CD4-positive, alpha-beta T cell treated with Interleukin-15 for 1 hour (primary cell): ENCODE measurements at places on chromosomes 13 and 19.

DNA sequence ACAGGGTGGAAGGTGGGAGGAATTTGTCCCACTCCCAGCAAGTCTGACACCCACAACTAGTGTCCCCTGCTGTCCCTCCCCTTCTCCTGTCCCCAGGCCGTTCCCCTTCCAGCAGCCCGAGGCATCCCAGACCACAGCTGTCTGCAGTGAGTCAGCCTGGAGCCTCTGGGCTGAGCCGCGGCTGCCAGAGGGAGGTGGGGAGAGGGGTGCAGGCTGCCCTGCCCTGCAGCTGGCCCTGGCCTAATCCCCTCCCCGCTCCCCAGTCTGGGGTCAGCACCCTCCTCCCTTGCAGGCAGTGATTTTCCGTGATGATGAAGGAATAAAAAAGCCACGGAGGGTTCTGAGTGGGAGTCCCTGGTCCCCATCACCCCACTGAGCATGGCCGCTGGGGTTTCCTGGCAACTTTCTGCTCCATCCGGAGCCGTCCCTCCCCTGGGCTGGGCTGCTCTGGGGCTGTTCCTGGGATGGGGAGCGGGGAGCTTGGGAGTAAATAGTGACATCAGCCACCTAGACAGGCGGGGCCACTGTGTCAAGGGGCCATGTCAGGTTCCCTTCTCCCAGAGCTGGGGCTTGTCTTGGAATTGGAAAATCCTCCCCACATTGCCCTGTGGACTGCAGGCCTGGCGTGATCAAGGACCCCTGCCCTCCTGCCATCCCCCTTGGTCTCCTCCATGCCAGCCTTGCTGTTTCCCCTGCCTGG lies 16.8 kb downstream of the SPC24 start:
- no peak for DNase-seq

GRCh38 chr13:75452564-75452963 lies 29.4 kb downstream of the TBC1D4 start:
- no peak for DNase-seq

- DNase-seq = no peak
Measured at GRCh38 chr13:49454388-49455006, 10.4 kb downstream of the SETDB2 start.

DNA sequence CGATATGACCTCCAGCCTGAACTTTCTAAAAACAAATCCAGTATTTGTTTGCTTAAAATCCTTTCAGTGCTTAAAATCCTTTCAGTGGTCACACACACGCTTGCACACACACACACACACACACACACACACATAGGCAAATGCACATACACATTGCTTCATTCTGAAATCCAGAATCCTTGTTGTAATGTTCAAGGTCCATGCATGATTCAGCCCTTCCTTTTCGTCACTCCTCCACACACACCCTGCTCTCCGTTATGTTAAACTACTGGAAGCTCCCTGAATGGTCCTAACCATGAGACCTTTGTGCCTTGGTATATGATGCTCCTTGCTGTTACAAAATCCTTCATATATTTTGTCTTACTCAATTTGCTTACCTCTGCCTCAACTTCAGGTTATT lies 44.9 kb downstream of the SERTM1 start:
- DNase-seq = no peak

DNA sequence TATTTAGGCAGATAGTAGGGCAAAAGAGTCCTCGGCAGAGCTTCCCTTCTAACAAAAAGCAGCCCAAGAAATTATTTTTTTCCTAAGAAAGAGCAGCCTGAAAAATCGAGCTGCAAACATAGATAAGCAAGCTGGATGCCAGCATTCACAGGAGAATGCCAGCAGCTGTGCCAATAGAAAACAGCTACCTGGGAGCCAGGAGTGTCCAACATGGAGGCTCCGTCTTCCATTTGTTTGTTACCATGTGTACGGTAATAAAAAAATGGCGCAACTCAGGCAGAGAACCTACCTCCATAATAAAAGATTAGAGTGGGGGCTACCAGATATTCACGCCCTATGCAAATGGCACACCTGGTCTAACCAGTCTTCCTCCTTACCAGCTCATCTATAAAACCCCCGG lies 77.6 kb upstream of the IPO5 start:
- DNase-seq = no peak

DNA sequence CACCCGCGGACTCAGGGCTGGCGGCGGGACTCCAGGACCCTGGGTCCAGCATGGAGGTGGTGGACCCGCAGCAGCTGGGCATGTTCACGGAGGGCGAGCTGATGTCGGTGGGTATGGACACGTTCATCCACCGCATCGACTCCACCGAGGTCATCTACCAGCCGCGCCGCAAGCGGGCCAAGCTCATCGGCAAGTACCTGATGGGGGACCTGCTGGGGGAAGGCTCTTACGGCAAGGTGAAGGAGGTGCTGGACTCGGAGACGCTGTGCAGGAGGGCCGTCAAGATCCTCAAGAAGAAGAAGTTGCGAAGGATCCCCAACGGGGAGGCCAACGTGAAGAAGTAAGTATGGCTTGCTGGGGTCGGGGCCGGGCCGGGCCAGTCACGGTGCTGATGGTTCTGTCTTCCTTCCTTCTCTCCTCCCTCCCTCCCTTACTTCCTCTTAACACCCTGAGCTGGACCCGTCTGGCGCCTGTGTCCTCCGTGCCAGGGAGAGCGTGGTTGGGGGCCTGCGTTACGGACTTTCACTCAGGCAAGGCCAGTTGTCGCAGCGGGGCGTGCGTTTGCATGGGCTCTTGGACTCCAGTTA lies 1.4 kb downstream of the STK11 start:
- peak; percentile 48 for DNase-seq
